ENCODE measurements at places on chromosomes 3 and 15.

DNA sequence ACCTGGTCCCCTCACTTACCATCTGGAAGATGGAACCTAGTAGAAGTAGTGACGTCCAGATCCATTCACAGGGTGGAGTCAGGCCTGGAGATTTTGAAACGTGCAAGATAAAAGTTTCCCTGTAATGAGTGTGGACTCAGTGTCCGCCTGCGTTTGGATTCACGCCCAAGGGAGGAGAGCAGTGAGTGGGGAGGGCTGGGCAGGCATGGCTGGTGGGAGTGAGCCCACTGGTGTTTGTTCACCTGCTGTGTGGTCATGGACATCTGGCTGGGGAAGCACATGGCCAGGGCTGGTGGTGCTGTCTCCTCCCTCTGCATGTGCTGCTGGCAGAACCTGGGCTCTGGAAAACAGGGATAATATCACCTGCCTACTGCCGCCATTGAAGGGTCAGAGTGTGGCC, 37.0 kb downstream of the RLBP1 start:
- DNase-seq: peak; percentile 55

DNA sequence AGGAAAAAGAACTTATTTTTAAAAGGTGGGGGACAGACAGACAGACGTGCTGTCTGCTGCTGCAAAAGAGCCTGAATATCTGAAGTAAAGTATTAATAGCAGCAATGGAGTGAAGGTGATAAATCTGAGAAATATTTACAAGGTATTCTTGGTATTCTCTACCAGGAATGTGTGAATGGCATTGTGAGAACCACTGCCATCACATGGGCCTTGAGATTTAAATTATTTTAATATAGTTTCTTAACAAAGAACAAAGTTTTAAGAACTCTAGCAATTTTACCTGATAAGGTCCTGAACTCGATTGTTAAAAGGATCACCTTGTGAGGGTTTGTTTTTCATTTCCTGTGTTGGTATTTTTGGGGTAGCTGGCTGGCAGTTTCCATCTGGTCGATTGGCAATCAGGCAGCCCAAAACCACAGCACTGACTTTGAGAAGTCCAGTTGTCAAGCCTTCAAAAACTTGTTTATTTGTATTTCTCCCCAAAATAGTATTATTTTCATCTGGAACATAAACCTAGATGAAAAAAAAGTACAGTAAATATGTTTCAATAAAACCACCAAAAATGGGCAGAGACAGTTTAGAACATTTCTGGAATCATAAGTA, 97.3 kb downstream of the ISL2 start:
- DNase-seq: no peak

DNA sequence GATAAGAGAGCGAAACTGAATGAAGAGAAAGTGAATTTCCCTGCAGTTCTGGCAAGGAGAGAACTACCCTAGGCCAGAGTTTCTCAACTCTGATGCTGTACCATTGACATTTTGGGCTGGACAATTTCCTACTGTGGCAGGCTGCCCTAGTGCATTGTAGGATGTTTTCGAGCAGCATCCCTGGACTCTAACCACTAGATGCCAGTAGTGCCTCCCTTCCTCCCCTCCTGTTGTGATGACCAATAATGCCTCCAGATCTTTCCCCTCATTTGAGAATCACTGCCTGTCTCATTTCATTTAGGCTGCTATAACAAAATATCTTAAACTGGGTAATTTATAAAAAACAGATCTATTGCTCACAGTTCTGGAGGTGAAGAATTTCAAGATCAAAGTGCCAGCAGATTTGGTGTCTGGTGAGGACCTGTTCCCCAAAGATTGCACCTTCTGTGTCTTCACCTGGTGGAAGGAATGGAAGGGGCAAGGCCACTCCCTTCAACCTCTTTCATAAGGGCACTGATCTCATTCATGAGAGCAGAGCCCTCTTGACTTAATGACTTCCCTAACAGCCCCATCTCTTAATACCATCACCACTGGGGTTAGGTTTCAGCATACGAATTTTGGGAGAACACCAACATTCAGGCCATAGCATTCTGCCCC, 188.9 kb upstream of the MEIS2 start:
- DNase-seq: peak; percentile 25

- DNase-seq: peak; percentile 73
Observed at GRCh38 chr3:168040607-168041208, 55.0 kb downstream of the GOLIM4 start.

DNA sequence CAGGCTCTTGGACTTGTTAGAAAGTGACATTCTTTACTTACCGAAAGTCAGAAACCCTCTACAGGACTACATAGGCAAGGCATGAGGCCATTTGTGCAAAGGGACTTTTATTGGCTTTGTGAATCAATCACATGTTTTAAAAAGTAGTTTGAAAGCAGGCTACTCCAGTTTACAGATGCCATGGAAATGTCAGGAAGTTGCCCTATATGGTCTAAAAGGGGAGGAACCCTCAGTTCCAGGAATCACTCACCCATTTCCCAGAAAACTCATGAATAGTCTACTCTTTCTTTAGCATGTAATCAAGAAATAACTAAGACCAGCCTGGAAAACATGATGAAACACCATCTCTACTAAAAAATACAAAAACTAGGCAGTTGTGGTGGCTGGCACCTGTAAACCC, 51.0 kb upstream of the MKRN3 start:
- no peak for DNase-seq

- no peak for DNase-seq
Observed at GRCh38 chr3:143567823-143568222, 280.4 kb downstream of the SLC9A9 start.

DNA sequence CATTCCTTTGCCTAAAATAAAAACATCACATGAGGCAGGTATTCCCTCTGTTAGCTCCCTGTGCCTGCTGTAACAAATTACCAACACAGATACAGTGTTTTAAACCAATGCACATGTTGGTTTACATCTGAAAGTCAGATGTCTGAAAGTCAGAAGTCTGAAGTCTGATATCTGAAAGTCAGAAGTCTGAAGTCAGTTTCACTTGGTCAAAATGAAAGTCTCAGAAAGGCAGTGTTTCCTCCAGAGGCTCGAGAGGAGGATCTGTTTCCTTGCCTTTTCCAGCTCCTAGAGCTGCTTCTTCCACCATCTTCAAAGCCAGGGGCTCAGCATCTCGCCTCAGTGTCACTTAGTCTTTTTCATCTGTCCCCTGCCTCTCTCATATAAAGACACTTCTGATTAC, 22.0 kb downstream of the SST start:
- no peak for DNase-seq

DNA sequence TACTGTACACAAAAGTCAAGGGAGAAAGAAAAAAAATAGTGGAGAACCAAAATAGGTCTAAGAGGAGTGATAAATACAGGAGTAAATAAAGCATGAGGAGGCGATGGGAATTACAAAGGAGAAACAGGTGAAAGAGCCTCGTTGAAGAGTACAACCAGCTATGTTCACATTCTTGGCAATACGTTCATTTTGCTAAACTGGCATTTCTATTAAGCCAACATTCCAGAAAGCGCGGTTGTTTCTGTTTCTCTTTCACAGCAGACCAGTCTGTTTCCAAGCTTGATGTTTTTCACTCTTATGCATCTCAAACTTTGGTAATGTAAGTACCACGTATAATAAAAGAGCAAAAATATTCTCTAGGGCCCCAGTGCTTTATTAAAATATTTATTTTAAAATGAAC, 74.5 kb downstream of the NSUN3 start:
- peak; percentile 11 for DNase-seq

DNA sequence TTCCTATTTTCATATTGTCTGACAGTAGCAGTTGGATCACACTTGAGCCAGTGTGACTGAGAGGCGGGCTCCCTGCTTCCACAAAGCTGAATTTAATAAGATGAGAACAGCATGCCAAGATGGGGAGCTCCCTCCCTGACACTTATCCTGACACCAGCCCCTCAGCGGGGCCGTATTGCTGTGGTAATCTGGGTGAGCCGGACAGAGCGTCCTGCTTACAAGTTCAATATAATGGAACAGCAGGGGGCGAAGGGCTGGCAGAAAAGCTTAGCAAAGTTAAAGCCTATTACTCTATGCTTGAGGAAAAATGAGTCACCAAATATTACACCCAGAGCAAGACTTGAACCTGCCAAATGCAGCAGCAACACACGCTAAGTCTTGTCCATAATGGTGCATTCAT, 163.8 kb upstream of the CMC1 start:
- DNase-seq: no peak

GRCh38 chr3:171898192-171898591, 55.0 kb downstream of the TMEM212 start:
- no peak for DNase-seq

DNA sequence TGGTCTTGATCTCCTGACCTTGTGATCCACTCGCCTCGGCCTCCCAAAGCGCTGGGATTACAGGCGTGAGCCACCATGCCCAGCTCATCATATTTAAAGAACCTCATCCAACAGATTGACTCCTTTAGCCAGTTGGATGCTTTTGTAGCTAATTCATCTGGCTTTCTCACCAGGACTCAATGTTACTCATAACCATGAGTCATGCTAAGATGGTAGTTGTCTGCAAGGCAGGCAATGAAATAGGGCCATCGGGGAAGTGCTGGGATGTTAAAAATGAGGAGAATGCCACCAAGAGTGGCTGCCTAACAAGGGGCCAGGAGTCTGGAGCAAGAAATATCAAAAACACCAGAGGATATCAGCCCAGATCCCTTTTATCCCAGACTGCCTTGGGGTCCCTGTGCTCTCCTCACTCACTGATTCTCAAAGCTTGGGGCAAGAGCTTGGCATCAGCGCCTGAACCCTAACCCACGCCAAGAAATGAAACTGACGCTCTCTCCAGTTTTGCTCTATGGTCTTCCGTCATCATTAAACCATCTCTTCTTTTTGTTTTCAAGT, 7.4 kb upstream of the PCOLCE2 start:
- DNase-seq: no peak

DNA sequence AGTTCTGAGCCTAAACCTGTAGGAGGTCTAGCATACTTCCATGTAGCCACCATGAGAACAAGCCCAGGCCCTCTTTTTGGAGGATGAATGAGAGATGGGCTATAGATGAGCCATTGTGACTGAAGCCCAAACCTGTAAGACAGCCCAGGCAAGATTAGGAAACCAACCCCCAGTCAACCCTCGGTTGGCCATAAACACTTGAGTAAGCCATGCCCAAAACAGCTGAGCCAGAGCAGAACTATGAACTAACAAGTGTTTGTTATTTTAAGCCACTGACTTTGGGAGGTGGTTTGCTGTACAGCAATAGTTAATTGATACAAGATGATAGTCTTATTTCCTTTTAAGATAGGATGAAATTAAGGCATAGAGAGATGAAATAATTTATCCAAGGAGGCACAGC, 12.4 kb upstream of the CPNE4 start:
- DNase-seq: no peak

- DNase-seq: no peak
Observed at GRCh38 chr3:168269001-168269400, 173.3 kb upstream of the GOLIM4 start.

- DNase-seq: no peak
Observed at GRCh38 chr3:103167850-103168249, 733.0 kb downstream of the ZPLD1 start.

GRCh38 chr3:4994144-4994730, 15.0 kb downstream of the BHLHE40 start:
- no peak for DNase-seq

DNA sequence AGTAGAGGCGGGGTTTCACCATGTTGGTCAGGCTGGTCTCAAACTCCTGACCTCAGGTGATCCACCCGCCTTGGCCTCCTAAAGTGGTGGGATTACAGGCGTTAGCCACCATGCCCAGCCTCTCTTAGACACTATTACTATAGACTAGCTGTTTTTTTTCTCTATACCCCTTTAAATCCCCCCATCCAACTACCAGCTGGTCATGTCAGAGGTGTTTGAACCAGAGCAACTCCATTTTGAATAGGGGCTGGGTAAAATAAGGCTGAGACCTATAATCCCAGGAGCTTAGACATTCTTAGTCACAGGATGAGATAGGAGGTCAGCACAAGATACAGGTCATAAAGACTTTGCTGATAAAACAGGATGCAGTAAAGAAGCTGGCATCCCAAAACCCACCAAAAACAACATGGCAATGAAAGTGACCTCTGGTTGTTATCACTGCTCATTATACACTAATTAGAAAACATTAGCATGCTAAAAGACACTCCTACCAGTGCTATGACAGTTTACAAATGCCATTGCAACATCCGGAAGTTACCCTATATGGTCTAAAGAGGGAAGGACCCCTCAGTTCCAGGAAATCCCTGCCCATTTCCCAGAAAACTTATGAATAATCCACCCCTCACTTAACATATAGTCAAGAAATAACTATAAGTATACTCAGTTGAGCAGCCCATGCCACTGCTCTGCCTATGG, 57.8 kb upstream of the GPD1L start:
- no peak for DNase-seq

DNA sequence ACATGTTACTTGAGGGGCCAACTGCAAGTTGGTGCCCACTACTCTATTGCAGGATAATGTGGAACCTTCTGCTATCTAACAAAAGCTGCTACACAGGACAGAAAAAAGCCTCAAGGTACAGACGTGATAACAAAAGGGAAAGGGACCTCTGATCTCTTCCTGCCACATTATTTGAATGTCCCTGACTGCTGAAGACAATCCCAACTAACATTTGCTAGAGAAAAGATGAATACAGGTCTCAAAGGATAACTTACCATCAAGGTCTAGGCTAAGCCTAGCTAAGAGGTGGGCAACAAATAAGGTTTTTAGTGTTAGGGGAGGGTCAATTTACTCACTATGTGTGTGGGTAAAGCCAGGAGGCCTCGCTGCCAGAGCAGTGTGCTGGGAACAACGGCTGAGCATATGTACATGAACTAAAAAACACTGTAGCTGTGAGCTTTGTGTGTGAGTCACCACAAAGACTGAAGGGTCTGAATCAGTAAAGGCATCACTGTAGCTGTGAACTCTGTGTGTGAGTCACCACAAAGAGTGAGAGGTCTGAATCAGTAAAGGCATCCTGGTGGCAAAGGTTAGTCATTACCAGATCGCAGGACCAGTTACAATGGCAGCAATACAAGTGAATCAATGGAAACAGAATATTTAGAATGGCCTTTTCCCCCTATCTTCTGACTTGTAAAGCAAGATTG, 111.7 kb downstream of the LMLN start:
- DNase-seq: no peak
